ENCODE measurements at places on chromosomes 16 and 17. TPM values are rescaled to one million over a fixed set of nuclear protein-coding genes. Genes with fewer than 3 reads are reported as not detected.

DNA sequence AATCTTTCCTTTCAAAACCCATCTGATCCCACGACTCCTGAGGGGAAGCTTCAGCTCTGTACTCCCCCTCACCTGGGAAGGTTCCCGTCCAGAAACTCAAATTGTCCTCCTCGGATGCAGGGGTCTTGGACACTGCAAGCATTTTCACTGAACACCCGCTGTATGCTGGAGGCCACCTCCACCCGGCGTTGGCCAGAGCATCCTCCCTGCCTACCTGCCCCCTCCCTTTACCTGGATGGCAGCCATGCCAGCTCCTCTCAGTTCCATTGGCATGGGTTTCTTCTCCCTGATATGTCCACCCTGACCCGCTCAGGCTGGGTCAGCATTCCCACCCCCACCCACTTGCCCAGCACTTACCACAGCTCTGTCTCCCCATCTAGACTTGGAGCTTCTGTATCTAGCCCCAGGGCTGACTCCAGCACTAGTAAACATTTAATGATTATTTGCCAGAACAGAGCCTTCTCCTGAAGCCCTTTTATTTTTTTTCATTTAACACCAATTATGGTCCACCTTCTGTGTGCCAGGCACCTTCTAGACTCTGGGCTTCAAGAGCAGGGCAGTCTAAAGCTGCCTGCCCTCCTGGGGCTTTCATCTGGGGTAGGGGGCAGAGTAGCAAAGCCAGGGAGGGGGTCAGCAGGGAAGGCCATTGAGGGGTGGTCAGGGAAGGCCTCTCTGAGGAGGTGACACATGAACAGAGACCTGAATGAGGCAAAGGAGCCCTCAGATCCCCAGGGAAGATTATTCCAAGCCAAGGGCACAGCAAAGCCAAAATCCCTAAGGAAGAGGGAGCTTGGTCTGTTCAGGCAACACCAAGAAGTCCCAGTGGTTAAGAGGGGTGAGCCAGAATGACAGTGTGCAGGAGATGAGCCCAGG is 8.9 kb upstream of the KRT19 start:
- DNase-seq: no peak

- no peak for DNase-seq
Measured at GRCh38 chr17:75737133-75737962, 16.1 kb downstream of the ITGB4 start.

DNA sequence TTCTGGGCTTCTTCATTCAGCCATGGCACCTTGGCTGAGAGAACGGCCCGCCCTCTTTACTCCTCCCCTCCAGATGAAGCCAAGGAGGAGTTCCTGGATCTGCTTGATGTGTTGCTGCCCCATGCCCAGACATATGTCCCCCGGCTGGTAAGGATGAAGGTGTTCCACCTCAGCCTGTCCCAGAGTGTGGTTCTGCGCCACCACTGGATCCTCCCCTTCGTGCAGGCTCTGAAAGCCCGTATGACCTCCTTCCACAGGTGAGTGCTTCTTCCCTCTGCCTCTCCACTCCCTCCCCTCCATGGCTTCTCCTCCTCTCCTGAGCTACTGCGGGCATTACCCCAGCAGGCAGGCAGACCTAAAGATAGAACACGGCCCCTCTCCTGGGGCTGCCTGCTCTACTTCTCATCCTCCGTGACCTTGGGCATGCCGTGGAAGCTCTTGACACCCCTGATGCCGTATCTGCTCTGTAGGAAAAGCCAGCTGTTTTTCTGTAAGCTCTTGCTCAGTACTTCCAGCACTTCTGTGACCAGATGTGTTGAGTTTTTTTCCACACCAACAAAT is 8.7 kb downstream of the USB1 start:
- no peak for DNase-seq

- DNase-seq: no peak
Measured at GRCh38 chr16:3170440-3171180, 17.4 kb upstream of the OR1F1 start.

DNA sequence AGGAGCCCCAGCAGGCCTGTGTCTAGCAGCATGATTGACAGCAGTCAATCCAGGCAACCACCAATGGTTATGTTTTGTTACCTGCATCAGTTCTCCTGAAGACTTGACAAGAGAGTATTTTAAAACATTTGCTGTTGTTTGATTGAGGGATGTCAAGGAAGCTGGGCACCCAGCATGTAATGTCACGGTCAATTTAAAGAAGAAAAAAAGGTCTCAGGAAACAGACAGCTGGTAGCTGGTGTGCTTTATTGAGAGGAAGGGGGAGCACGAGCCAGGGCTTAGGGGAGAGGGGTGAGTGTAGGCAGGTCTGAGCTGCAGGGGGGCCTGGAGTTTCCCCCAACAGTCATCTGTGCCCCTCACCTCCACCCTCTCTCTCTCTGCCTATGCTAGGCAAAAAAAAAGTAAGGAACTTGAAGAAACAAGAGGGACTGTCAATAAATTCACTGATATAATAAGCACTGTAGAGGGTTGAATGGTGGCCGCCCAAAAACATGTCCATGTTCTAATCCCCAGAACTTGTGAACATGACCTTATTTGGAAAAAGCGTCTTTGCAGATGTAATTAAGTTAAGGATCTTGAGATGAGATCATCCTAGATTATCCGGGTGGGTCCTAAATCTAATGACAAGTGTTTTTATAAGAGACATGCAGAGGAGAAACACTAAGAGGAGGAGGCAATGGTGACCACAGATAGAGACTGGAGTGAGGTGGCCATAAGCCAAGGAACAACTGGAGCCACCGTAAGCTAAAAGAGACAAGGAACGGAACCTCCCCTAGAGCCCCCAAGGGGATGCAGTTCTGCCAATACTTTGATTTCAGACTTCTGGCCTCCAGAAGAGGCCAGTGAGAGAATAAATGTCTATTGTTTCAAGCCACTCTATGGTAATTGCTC is 14.5 kb downstream of the TSPOAP1 start:
- DNase-seq: no peak

- no peak for DNase-seq
Measured at GRCh38 chr16:30839523-30840227, 52.7 kb upstream of the ZNF629 start.

DNA sequence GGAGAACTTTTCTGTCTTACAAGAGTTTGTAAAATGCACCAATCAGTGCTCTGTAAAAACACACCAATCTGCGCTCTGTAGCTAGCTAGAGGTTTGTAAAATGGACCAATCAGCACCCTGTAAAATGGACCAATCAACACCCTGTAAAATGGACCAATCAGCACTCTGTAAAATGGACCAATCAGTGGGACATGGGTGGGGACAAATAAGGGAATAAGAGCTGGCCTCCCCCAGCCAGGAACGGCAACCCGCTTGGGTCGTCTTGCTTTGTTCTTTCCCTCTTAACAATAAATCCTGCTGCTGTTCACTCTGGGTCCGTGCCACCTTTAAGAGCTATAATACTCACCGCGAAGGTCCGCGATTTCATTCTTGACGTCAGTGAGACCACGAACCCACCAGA is 18.5 kb upstream of the KCNG4 start:
- DNase-seq: no peak

GRCh38 chr16:67833030-67833414 is 9.1 kb upstream of the THAP11 start:
- DNase-seq: no peak

DNA sequence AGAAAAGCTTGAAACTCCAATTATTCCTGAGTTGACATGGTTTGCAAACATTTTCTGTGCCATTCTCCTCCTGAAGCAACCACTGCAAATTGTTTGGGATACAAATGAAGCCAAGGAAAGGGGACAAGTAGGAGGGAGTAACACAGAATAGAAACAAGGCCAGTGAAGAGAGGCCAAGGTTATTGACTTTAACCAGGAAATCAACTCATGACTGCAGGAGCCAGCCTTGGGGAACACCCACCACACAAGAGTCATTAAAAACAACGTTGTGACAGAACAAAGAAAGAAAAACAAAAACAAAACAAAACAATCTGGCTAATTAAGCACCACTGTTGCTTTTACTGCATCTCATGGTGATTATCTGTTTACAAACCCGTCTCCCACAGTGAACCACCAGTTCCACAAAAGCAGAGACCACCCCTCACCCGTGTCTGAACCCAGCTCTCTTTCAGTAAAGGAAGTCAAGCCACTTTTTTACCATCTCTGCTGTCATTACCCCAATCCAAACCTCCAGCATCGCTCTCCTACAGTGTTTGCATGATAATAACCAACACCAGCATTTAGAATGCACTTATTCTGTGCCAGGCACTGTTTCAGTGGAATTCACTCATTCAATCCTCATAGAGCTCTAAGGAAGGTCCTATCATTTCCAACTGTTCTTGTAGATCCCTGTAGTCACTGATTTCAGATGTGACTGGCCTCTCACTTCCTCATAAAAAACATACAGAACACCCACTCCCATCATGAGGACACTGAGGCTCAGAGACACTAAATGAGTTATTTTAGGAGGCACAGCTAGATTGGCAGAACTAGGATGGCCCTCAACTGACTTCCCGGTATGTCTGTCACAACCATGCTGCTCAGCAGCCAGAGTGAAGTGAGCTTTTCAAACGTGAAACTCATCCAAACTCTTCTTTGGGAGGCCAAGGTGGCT is 2.0 kb downstream of the ZDHHC1 start:
- DNase-seq: no peak

- no peak for DNase-seq
Measured at GRCh38 chr16:51154271-51155171, 3.5 kb upstream of the SALL1 start.

GRCh38 chr16:84690088-84690819 is 9.5 kb upstream of the USP10 start:
- no peak for DNase-seq

GRCh38 chr17:21177854-21178600 is 35.9 kb downstream of the TMEM11 start:
- DNase-seq: no peak

GRCh38 chr16:2675021-2675420 is 7.3 kb upstream of the KCTD5 start:
- peak; percentile 2 for DNase-seq

- no peak for DNase-seq
Measured at GRCh38 chr17:78641243-78641642, 64.0 kb upstream of the DNAH17 start.

- no peak for DNase-seq
Measured at GRCh38 chr16:49128740-49129139, 152.9 kb downstream of the CBLN1 start.

DNA sequence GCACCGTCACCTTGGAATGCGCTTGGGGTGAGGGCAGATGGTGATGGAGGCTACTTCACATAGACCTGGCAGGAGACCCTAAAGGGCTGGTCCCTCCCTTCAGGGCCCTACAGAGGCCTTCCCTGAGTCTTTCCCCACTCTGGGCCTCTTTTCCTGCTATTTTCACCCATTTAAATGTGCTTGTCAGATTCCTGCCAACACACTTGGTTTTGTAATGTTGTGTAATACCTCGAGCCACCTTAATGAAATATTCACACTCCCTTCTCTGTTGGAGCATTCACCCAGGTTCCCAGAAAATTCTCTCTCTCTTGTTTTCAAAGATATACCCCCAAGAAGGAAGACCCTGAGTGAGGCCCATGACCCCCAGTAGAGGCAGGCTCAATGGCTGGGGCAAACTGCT is 456.6 kb upstream of the DYNLRB2 start:
- DNase-seq: no peak

DNA sequence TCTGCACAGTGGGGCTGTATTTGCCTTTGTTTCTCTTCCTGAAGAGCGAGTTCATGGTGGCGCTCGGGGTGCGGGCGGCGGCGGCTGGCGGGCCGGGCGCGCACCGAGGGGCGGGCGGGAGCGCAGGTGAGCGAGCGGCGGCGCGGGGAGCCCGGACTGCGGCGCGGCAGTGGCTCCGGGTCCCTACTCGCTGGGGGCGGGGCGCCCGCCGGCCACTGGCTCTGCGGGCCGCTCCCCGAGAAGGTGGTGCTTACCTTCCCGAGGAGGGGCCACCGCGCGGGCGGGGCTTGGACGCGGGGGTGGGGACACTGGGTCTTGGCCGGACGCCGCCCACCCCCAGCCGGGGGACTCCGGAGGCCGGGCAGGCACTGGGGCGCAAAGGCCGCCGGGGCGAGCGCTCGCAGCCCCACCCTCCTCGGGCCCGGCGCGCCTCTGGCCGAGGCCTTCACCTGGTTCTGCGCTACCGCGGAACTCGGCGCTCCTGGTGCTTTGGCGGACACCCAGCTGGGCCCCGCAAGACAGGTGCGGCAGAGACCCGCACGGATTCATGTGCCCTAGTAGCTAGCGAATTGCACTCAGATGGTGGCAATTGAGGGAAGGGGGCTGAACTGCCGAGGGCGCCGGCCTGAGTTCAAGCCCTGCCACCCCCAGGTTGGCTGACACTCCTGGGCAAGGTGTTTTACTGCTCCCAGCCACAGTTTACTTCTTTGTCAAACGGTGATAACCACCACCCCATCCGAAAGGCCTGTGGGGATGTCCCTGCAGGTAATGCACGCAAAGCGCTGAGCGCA is at the start of gene PPL:
PPL (minus strand) TSS at position 158 of the 791 bp plus-strand sequence; CDS start at position 55, 103 bp downstream.
- DNase-seq: no peak

GRCh38 chr16:28905800-28906372 is 19.2 kb downstream of the RABEP2 start:
- DNase-seq: no peak

DNA sequence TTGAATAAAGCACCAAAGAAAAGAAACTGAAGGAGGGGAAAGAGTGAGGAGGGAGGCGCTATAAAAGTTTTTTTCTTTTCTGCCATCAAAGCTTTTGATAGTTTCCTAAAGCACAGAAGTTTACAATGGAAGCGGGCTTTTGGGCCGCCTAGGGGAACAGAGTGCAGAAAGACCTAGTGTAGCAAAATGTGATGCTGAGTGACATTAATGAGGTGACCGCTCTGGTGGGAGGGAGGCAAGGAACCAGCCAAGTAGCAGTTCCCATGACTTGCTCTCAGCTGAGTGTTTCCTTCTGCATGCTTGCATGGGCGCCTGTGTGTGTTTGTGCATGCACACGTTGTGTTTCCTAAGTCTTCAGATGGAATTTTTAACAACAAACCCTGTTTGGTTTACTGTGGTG is 15.5 kb downstream of the MSI2 start:
- DNase-seq: no peak

DNA sequence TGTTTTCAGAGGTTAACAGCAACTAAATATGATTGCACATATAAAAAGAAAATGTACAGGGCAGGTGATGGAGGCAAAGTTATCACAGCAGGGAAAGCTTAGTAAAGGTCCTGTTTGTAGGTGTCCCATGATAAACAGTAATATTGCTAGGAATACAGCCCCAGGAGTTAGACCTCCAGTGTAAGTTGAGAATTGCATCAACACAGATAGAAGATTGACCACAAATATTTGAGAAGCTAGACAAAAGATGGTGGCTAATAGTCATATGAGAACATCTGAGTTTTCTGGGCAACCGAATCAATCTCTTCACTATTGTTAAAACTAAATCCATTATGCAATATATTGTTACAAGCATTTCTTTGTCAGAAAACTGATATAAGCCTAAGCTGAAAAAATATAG is 152.6 kb downstream of the CDH11 start:
- no peak for DNase-seq

KRTAP2-2 gene
- total RNA-seq: not detected

PRSS21 gene
- total RNA-seq: not detected

NTN1 gene
- total RNA-seq: 0.88 TPM

TRAF4 gene
- 40.5 TPM for total RNA-seq

TLCD3B gene
- total RNA-seq: 0.04 TPM

CACNG1 gene
- not detected for total RNA-seq

C17orf107 gene
- not detected for total RNA-seq

LITAF gene
- total RNA-seq: 120 TPM

Measured in H4 (cell line).